Activated T-helper 1 cell treated with anti-CD3 and anti-CD28 coated beads, Interleukin-12 subunit alpha, Interleukin-12 subunit beta, Interleukin-2, Interleukin-4 antibody, amounts not matched to agents 30 ng/mL and 10 ng/mL and 1 ng/mL, durations not matched to agents 14 hours and 24 hours and 36 hours (primary cell): ENCODE measurements at places on chromosomes 1 and 21. TPM values are rescaled to one million over a fixed set of nuclear protein-coding genes. Genes with fewer than 3 reads are reported as not detected.
A peak's percentile ranks its signal among the peaks of the same experiment; 100 is the strongest.

Gene RPAP2
- 42.0 and 44.8 TPM in 2 replicates for total RNA-seq

Gene LHX8
- total RNA-seq: not detected in 2 replicates

Gene BSND
- total RNA-seq: not detected in 2 replicates

Gene HCRTR1
- not detected in 2 replicates for total RNA-seq

Gene MIXL1
- not detected in 2 replicates for total RNA-seq

Gene WDR64
- not detected in 2 replicates for total RNA-seq

Gene TESK2
- 1.4 and 1.6 TPM in 2 replicates for total RNA-seq

Gene OR2G3
- total RNA-seq: not detected in 2 replicates

Gene HSD3B2
- not detected in 2 replicates for total RNA-seq

Gene TRIM46
- total RNA-seq: 10.2 and 12.6 TPM in 2 replicates

DNA sequence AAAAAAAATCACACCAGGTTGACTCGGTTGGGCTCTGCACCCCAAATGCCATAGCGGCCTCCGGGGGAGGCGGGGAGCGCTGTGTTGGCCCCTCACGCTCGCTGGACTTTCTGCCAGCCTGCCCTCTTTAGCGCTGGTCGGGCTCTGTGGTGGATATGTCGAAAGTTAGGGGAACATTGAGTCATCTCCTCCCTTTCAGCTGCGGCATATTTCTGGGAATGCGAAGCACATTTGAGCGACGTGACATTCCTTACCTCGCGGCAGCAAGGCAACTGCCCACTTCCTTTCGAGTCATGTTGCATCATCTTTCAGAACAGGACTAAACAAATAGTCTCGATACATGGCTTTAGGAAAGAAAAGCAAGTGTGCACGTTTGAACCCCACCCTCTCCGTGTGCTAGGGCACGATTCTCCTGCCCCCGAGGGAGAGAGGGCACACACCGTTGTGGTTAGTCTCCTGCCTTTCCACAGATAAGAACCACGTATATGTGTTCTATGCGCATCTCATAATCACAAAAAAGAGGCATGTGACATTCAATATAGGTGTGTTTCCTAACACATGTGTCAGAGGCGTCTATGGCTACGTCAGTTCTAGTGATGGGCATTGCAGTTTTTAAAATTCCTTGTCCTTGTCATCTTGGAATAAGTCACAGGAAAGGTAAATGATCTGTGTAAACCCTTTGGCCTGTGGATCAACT lies 105.9 kb upstream of the SLC45A1 start:
- DNase-seq: no peak
- H3K4me3 ChIP-seq: peak overlapping the region; percentile 51
- peaks cover 20% of the 10 kb centered on the region for H3K27me3 ChIP-seq

DNA sequence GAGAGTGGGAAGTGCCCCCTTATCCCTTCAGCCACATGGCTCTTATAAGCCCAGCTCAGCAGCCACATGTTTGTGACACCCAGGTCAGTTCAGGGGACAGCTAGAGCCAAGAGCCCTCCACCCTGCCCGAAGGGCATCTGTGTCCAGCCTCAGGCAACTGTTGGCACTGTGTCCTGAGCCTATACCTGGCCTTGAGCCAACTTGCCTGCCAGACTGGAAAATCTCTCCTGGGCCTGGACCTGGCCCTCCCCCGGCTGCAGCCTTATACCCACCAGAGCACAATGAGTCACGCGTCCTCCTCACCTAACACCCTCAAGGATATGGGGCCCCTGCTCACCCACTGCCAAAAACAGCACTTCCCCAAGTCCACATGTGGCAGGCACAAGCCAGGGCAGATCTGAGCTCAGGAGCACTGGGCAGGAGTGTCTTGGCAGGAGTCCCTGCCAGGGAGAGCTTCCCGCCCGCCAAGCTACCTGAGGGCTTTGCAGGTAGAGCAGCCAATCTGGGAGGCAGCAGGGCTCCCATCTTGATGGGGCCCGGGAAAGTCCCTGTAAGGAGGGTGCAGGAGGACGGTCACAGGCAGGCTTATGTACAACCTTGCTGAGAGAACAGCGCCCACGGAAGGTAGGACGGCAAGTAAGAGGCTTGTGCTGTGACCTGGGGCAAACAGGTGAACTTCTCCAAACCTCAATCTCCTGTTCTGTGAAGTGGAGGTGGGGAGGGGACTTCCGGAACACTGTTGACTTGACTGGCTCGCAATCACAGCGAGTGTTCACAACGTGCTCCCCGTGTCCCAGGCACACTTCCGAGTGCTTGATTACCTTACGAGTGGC lies 19.8 kb upstream of the HSPG2 start:
- DNase-seq: peak; percentile 9
- H3K4me3 ChIP-seq: peak overlapping the region; percentile 4
- H3K27me3 ChIP-seq: peaks cover 2% of the 10 kb centered on the region
- H3K36me3 ChIP-seq: no peaks in the 10 kb centered on the region

DNA sequence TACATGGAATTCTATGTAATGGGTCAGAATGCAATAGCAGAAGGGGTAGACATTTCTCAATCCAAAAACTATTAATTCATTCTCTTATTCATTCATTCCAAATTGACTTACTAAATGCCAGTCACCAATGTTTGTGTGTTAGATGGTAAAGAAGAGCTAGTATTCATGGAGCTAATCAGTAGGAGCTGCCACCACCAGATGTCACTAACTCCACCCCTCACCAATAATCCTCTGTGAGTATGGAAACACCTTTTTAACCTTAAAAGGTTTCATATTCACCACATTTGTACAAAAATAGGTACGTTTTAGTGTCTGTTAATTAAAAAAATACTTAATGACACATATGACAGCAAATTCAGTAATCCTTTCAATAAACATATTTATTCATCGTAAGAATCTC lies 131.8 kb upstream of the PKN2 start:
- no peak overlapping the region for H3K27ac ChIP-seq
- no peak overlapping the region for H3K4me3 ChIP-seq
- DNase-seq: no peak
- H3K27me3 ChIP-seq: no peaks in the 10 kb centered on the region

- H3K27ac ChIP-seq: no peak overlapping the region
- no peaks in the 10 kb centered on the region for H3K4me1 ChIP-seq
- no peaks in the 10 kb centered on the region for H3K27me3 ChIP-seq
- peaks cover 4% of the 10 kb centered on the region for H3K36me3 ChIP-seq
Observed at GRCh38 chr1:22123901-22124404, 18.9 kb downstream of the WNT4 start.

DNA sequence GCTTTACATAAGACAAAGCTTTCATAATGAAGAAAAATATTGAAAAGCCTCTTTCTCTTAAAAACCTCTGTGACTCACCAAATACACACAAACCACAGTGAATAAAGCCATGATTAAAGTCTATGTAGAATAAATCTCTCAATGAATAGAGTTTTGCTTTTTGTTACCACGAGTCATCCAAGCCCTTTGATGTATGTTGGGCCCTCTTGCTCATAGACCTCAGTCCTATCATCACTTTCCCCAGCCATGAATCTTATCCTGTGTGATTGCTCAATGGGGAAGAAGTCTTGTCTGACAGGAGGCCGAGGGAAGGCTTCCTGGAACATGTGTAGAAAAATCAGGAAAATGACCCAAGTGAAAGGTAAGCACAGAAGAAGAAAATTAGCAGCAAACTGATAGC lies 60.8 kb downstream of the NGF start:
- no peak for DNase-seq
- H3K36me3 ChIP-seq: no peaks in the 10 kb centered on the region
- no peak overlapping the region for H3K27ac ChIP-seq
- no peaks in the 10 kb centered on the region for H3K4me1 ChIP-seq
- H3K27me3 ChIP-seq: peaks cover 4% of the 10 kb centered on the region
- no peak overlapping the region for H3K4me3 ChIP-seq

GRCh38 chr1:165862448-165862847 lies 35.0 kb downstream of the UCK2 start:
- no peaks in the 10 kb centered on the region for H3K27me3 ChIP-seq
- no peak for DNase-seq
- H3K36me3 ChIP-seq: peaks cover 5% of the 10 kb centered on the region
- H3K4me3 ChIP-seq: no peak overlapping the region
- H3K27ac ChIP-seq: no peak overlapping the region

DNA sequence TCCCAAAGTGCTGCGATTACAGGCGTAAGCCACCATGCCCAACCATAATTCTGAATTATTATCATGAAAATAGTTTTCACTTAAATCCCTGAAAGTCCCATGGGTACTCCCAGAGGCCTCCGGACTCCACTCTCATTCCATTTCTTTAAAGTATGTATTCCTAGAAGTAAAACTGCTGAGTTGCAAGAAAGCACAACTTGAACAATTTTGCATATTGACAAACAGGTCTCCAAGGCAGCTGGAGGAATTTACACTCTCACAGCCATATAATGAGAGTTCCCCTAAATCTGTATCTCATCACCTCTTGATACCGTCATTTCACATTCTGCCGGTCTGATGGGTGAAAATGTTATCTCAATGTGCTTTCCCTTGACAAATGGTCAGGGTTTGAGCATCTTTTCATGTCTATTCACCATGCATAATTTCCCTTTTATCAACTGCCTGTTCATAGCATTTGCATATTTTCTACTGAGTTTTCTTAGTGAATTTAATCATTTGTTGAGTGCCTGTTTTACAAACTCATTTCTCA lies 129.4 kb downstream of the SMYD3 start:
- no peaks in the 10 kb centered on the region for H3K4me1 ChIP-seq
- H3K27me3 ChIP-seq: no peaks in the 10 kb centered on the region
- H3K36me3 ChIP-seq: no peaks in the 10 kb centered on the region
- H3K27ac ChIP-seq: no peak overlapping the region
- DNase-seq: no peak

- peaks cover 6% of the 10 kb centered on the region for H3K4me1 ChIP-seq
- H3K27ac ChIP-seq: no peak overlapping the region
Observed at GRCh38 chr1:183279835-183280234, 93.8 kb downstream of the LAMC2 start.

DNA sequence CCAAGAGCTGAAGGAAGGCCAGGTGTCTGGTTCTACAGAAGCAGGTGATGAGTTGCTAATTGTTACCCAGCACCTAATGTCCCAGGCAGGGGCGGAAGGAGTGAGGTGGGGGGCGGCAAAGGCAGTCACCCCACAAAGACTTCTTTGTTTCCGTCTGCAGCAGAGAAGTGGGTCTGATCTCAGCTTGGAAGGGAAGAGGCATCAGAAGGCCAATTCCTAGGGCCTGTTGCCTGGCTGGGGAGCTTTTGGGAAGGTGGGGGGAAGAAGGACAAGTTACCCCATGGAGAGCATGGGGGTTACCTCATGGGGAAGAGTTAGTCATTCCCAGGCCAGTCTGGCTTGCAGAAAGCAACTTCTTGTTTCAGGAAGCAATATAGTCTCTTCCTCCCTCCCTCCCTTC lies 10.9 kb downstream of the IGSF21 start:
- DNase-seq: no peak
- peaks cover 5% of the 10 kb centered on the region for H3K27me3 ChIP-seq
- no peak overlapping the region for H3K27ac ChIP-seq
- H3K36me3 ChIP-seq: no peaks in the 10 kb centered on the region
- H3K4me1 ChIP-seq: no peaks in the 10 kb centered on the region

DNA sequence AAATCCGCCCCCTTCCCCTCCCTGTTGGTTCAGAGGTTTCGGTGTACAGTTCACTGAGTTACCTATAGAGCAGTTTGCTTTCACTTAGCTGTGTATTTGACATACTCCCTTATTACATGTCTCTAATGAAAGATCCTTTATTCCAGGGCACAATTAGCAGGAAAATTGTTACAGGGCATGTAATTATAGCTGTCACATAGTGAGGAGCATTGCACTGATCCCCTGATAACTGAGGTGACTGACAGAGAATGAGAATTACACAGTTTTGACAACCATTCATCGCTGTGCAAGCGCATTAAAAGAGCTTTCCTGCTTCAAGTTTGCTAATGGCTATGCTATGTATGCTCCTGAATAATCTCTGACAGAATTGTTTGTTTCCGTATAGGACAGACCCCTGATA lies 26.9 kb downstream of the DAP3 start:
- no peaks in the 10 kb centered on the region for H3K27me3 ChIP-seq

DNA sequence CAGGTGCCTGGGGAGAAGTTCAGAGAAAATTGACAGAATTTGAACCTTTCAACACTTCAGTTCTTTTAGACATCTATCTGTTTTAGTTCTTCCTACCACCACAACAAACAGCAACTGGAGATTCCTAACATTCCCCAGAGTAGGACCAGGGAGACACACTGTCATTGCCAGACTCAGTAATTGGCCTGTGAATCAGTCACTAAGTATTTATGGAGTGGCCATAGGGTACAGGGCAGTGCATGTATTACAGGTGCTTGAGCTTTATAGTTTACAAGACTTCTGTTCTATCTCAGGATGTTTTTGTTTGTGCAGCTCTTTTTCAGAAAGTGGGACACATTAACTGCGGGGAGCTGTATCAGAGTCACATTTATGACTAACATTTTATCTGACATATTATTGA lies 1.7 kb downstream of the CDC14A start:
- no peak for DNase-seq
- peaks cover 28% of the 10 kb centered on the region for H3K36me3 ChIP-seq
- no peaks in the 10 kb centered on the region for H3K27me3 ChIP-seq
- H3K27ac ChIP-seq: peak overlapping the region; percentile 96
- H3K4me3 ChIP-seq: peak overlapping the region; percentile 93

- no peaks in the 10 kb centered on the region for H3K27me3 ChIP-seq
- H3K36me3 ChIP-seq: no peaks in the 10 kb centered on the region
- H3K4me1 ChIP-seq: no peaks in the 10 kb centered on the region
- no peak for DNase-seq
Observed at GRCh38 chr1:14679027-14679688, 80.7 kb downstream of the KAZN start.

- DNase-seq: no peak
- no peak overlapping the region for H3K4me3 ChIP-seq
- H3K36me3 ChIP-seq: no peaks in the 10 kb centered on the region
- H3K4me1 ChIP-seq: no peaks in the 10 kb centered on the region
Observed at GRCh38 chr1:60891765-60892164, 190.6 kb upstream of the NFIA start.

DNA sequence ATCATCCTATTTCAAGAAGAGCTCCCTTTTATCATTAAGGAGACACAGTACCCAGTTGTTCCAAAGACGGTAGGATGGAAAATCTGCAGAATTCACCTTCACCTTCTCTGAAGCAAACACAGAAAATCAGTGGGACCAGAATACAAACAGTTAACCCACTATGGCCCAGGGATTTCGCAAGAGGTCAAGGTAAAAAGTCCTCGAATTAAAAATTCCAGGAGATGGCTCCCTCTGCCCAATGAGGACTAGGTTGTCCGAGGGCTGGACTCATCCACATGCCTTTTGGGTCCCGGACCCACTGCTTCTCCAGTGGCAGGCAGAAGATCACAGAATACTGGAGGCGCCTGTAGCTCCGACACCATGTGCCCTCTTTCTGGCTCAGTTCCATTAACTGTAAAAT lies 42.9 kb downstream of the RCAN1 start:
- no peak for DNase-seq
- H3K4me1 ChIP-seq: no peaks in the 10 kb centered on the region
- H3K4me3 ChIP-seq: no peak overlapping the region
- no peak overlapping the region for H3K27ac ChIP-seq

GRCh38 chr1:47532921-47533792 lies 95.3 kb downstream of the FOXD2 start:
- H3K27me3 ChIP-seq: peaks cover 50% of the 10 kb centered on the region
- no peaks in the 10 kb centered on the region for H3K4me1 ChIP-seq
- H3K27ac ChIP-seq: no peak overlapping the region
- H3K36me3 ChIP-seq: no peaks in the 10 kb centered on the region
- no peak for DNase-seq
